ENCODE measurements at places on chromosomes 13 and 19. TPM values are rescaled to one million over a fixed set of nuclear protein-coding genes. Genes with fewer than 3 reads are reported as not detected.

DNA sequence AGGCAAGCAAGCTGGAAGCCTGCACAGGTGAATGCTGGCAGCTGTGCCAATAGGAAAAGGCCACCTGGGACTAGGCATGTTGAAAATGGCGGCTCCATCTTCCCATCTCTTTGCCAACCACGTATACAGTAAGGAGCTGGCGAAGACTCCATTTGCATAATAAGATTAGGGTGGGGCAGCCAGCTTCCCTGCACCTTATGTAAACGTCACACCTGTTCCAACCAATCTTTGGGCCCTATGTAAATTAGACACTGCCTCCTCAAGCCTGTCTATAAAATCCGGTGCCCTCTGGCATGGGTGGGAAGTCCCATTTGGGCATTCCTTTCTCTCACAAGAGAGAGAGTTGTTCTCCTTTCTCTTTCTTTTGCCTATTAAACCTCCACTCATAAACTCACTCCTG, 16.8 kb downstream of the ADGRE2 start:
- no peak for DNase-seq

- no peak for DNase-seq
These were observed 59.5 kb downstream of the ZIC5 start for GRCh38 chr13:99911965-99912566.

ZNF575 gene
- total RNA-seq: 1.8 TPM

- DNase-seq: no peak
These were observed 33.9 kb downstream of the USP12 start for GRCh38 chr13:27137759-27138158.

ZNF91 gene
- 90.1 TPM for total RNA-seq

GRCh38 chr19:32653599-32653915, 21.4 kb downstream of the ANKRD27 start:
- peak; percentile 30 for DNase-seq

RPL36 gene
- 435 TPM for total RNA-seq

DNA sequence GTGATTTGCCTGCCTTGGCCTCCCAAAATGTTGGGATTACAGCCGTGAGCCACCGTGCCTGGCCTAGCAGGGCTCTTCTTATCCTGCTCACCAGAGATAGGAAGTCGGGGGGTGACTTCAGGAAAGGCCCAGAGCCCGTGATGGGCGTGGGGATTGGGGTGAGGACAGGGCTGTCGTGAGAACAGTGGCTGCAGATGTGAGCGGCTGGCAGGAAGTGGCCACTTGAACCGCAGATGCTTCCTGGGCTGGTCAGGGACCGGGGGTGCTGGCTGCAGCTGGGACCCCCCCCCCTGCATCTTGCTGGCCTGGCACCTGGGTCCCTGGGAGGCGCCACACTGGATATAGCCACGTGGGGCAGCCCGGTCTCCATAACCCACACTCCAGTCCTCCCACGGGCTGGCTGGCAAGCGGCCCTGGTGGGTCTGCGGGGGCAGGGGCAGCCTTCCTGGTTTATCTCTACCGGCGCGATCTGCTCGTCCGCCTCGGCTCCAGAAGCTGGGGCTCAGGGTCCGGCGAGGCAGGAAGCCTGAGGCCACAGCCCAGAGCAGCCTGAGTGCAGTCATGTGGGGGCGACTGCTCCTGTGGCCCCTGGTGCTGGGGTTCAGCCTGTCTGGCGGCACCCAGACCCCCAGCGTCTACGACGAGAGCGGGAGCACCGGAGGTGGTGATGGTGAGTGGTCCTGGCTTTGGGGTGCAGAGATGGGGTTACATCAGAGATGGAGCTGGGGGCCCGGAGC, at the start of gene F2RL3:
Gene F2RL3 (plus strand): TSS at position 371 of the 737 bp plus-strand sequence. CDS start 191 bp downstream, at position 562.
- DNase-seq: peak; percentile 78

- no peak for DNase-seq
These were observed 173.9 kb downstream of the DCLK1 start for GRCh38 chr13:35957241-35957731.

GRCh38 chr13:56187331-56187730, 953.4 kb upstream of the PRR20A start:
- no peak for DNase-seq

DNA sequence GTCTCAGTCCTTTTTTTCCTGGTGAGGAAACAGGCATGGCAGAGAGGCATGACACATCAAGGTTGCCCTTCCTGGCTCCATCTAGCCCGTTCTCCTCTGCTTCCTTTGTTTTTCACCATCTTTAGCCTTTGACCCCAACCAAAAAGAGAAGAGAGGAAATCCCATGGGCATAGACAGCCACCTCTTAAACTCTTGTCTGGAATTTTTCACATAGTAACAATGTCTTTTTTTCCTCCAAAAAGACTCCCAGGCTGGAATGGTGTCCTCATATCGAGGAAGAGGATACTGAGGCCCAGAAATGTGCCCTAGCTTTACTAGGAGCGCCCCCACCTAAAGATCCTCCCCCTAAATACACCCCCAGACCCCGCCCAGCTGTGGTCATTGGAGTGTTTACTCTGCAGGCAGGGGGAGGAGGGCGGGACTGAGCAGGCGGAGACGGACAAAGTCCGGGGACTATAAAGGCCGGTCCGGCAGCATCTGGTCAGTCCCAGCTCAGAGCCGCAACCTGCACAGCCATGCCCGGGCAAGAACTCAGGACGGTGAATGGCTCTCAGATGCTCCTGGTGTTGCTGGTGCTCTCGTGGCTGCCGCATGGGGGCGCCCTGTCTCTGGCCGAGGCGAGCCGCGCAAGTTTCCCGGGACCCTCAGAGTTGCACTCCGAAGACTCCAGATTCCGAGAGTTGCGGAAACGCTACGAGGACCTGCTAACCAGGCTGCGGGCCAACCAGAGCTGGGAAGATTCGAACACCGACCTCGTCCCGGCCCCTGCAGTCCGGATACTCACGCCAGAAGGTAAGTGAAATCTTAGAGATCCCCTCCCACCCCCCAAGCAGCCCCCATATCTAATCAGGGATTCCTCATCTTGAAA, at the start of gene GDF15:
Gene GDF15 (plus strand): TSS at position 484 of the 868 bp plus-strand sequence. CDS start 32 bp downstream, at position 516.
- DNase-seq: peak; percentile 78

DNA sequence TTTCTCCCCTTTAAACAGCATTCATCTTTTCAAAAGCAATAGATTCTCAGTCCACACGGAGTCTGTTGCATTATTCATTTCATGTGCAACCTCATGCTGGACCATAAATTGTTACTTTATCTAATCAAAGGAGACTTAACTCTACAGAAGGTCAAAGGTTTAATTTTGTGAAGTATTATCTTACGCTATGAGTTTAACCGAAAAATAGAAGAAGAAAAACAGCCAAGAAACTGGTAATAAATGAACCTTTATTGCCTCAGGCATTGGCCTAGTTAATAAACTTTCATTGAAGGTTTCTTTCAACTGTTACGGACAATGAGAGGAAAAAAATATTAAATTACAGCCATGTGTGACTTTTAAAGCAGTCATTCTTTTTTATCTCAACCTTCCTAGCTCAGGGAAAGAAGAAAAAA, 223.6 kb downstream of the DACH1 start:
- DNase-seq: no peak

DNA sequence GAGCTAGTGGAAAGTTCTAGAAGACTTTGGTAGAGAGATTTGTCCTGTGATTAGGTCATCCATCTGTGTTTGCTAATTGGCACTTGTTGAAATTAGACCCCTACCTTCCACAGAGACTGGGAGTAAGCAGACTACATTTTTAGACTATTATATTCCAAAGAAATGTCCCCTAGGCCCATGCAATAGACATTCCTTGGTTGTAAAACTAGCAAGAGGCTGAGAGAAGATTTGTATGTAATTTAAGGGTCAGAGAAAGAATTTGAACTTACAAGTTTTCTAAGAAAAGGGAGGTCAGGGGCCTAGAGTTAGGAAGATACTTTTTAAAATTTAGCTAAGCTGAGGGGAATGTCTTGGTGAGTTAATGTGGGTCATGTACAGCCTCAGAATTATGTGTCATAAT, 470.7 kb upstream of the SLITRK1 start:
- no peak for DNase-seq

- DNase-seq: no peak
These were observed 1064.1 kb downstream of the OLFM4 start for GRCh38 chr13:54092686-54093085.

- peak; percentile 27 for DNase-seq
These were observed at the start of gene F7 for GRCh38 chr13:113105032-113105920. F7 (plus strand) TSS chr13:113105791; CDS start chr13:113105842, 51 bp downstream.

DNA sequence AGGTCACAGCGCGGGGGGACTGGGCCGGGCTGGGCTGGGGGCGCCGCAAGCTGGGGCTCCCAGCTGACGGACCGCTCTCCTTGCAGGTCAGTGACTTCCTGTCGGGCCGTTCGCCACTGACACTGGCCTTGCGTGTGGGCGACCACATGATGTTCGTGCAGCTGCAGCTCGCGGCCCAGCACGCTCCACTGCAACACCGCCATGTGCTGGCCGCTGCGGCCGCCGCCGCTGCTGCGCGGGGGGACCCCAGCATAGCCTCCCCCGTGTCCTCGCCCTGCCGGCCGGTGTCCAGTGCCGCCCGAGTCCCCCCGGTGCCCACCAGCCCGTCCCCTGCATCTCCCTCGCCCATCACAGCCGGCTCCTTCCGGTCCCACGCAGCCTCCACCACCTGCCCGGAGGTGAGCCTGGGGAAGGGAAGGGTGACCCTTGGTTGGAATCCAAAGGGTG, 5.7 kb downstream of the MIDN start:
- no peak for DNase-seq

KANK3 gene
- 20.5 TPM for total RNA-seq

CD79A gene
- 0.19 TPM for total RNA-seq

Data from Right ventricle myocardium inferior (tissue), 1 donor.